ENCODE measurements at places on chromosomes 7 and 10.
A peak's percentile ranks its signal among the peaks of the same experiment; 100 is the strongest.

GRCh38 chr10:61903221-61903927 is 1.9 kb downstream of the ARID5B start:
- peak; percentile 34 for DNase-seq

- no peak for DNase-seq
These were observed 67.4 kb upstream of the ZNF438 start for GRCh38 chr10:31099094-31099493.

GRCh38 chr7:158228986-158229385 is 358.6 kb downstream of the PTPRN2 start:
- peak; percentile 6 for DNase-seq

DNA sequence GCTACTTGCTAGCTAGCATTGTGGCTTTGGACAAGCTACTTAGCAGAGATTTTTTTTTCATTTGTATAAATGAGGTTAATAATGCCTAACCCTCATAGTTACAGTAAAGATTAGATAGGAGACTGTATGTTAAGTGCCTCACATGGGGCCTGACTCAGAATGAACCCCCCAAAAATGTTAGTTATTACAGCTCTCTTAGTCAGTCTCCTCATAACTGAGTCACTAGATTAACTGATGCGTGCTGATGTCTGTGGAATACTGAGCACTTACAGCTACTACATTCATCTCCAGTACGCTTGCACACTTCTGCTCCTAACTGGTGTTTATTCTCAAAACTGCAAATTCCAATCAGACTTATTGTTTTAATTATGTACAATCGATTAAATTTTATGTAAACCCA is 315.3 kb downstream of the SNX13 start:
- DNase-seq, result no peak

- DNase-seq, result no peak
These were observed 466.4 kb upstream of the ZMIZ1 start for GRCh38 chr10:78602201-78602932.

DNA sequence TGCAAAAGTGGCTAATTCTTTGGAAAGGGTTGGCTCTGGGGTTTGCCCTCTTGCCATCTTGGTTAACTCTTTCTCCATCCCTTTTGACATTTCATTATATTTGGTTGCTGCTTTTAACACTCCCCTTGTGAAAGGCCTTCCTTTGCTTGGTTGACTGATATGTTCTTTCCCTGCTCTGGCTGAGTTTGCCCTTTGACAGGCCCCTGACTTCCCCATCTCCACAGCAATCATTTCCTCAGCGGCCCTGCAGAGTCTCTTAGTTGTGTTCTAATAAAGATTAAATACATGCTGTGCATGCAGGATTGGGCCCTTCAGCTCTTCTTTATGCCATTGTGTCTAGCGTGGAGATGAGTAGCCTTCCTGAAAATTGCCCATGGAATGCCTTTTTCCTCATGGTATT is 84.5 kb upstream of the CSTF2T start:
- DNase-seq, result no peak

GRCh38 chr10:43890124-43890523 is 241.4 kb upstream of the ZNF32 start:
- DNase-seq, result no peak

- no peak for DNase-seq
These were observed 2.3 kb downstream of the ERLIN1 start for GRCh38 chr10:100183481-100183880.

- peak; percentile 67 for DNase-seq
These were observed 880 bp upstream of the ELN start for GRCh38 chr7:74026903-74027682.

- no peak for DNase-seq
These were observed 2.1 kb downstream of the SP4 start for GRCh38 chr7:21429786-21430574.

DNA sequence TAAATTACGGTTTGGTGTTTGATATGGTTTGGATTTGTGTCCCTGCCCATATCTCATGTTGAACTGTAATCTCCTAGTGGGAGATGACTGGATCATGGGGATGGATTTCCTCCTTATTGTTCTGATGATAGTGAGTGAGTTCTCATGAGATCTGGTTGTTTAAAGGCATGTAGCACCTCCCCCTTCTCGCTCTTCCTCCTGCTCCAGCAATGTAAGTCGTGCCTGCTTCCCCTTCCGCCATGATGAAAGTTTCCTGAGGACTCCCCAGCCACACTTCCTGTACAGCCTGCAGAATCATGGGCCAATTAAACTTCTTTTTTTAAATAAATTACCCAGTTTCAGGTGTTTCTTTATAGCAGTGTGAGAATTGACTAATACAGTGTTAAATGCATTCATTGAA is 116.6 kb downstream of the DOCK4 start:
- DNase-seq, result no peak

DNA sequence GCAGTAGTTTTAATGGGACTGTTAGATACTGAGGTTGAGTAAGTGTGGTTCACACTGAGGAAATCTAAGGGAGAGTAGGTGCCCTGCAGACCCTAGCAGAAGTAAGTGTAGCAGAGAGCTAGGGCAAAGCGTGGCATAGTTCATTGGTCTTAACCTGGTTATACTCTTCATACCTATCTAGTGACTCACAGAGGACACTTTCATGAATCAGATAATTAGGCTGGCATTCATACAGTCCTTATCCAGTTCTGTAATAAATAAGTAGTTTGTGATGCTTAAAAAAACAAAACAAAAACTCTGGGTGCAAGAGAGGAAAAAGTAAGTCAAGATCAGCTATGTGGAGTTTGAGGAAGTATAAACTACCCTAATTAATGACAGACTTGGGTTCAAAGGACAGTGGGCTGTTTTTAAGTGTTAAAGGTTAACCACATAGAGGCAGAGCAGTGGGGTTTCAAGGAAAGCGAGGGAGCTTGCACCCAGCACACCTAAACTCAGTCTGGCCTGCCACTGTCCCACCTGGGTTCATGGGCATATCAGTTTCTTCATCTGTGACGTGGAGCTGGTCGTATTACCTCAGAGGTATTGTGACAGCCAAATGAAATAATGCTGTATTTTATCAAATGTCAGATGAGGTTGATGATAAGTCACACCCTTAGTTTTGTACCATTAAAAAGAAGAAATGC is 27.1 kb downstream of the LMTK2 start:
- DNase-seq, result no peak

DNA sequence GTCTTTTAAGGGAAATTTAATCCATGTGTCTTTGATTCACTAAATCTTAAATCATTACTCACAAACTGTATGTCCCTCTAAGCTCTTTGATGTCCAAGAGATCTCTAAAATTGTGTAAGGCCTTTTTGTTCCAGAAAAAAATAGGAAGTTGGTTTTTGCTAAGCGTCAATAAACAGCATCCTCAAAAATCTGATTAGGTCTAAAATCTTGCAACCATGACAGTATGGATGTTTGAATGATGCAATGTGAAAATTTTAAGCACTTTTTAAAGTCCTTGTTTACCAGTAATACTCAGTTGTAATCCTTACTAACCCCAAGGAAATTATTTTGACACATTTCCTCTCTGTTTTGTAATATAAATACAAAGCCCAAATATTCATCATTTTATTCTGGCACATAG is 6.8 kb downstream of the MET start:
- DNase-seq, result no peak

DNA sequence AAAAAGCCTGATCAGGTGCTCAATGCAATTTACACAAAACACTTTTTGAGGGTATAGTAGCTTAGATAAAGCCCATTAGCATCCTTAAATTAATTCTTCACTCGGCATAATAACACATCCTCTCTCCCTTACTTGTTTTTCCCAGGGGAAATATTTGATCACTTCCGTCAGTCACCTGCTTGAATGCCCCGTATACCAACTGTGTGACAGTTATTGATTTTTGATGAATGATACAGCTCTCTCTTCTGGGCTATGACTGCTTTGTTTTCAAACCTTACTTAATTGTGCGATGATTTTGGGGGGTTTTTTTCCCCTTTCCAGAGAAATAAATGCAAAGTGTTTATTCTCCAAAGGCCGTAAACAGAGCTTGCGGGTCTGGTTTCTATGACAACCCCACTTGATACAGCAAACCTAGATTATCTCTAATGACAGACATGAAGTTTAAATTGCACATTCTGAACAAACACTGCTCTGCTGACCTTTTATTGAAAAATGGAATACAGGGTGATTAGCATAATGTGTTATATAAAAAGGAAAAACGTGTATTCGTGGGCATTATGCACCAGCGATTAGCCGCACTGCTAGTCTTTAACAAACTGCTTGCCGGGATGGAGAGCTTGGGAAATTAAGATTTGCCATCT is 78.4 kb upstream of the NANOS1 start:
- DNase-seq, result no peak

- DNase-seq, result no peak
These were observed 247.5 kb downstream of the THSD7A start for GRCh38 chr7:11584406-11585031.

GRCh38 chr10:91800756-91801155 is 2.5 kb downstream of the TNKS2 start:
- DNase-seq, result no peak

GRCh38 chr10:5462841-5463293 is 36.5 kb downstream of the CALML5 start:
- DNase-seq, result no peak

DNA sequence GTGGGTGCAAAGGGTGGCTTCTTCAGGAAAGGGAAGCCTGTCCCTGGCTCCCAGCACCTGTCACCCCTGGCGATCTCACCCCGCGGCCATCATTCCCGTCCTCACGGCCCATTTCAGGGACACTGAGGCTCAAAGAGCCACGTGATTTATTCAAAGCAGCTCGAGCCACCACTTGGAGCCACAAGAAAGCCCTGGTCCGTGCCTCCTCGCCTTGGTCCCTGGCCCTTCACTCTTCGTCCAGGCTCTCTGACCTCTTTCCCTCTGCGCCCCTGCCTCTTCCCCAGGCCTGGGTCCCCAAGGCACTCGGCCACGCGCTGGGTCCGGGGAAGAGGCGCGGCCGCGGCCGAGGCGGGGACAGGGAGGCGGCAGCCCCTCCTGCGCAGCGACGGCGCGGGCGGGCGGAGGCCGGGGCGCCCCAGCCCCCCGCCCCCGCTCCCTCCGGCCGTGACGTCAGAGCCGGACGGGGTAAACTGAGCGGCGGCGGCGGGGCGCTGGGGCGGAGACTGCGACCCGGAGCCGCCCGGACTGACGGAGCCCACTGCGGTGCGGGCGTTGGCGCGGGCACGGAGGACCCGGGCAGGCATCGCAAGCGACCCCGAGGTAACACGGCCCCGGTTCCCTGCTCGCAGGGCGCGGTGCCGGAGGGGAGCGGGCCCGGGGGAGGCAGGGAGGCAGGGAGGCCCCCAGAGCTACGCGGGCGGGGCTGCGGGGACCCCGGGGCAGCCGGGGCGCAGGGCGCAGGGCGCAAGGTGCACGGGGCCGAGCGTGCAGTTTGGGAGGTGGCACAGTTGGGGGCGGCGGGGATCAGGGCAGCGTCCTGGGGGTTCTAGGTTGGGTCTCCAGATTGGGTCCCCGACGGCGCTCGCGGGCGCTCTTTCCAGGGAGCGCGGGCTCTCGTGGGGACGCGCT is at the start of gene SLC18A2:
Gene SLC18A2 (plus strand): TSS at position 494 of the 909 bp plus-strand sequence. CDS start 580 bp downstream, outside the sequence.
- DNase-seq, result no peak

GRCh38 chr10:111934931-111935330 is 248.6 kb downstream of the GPAM start:
- no peak for DNase-seq

- no peak for DNase-seq
These were observed 327.9 kb downstream of the ACTR3B start for GRCh38 chr7:153087498-153087897.

DNA sequence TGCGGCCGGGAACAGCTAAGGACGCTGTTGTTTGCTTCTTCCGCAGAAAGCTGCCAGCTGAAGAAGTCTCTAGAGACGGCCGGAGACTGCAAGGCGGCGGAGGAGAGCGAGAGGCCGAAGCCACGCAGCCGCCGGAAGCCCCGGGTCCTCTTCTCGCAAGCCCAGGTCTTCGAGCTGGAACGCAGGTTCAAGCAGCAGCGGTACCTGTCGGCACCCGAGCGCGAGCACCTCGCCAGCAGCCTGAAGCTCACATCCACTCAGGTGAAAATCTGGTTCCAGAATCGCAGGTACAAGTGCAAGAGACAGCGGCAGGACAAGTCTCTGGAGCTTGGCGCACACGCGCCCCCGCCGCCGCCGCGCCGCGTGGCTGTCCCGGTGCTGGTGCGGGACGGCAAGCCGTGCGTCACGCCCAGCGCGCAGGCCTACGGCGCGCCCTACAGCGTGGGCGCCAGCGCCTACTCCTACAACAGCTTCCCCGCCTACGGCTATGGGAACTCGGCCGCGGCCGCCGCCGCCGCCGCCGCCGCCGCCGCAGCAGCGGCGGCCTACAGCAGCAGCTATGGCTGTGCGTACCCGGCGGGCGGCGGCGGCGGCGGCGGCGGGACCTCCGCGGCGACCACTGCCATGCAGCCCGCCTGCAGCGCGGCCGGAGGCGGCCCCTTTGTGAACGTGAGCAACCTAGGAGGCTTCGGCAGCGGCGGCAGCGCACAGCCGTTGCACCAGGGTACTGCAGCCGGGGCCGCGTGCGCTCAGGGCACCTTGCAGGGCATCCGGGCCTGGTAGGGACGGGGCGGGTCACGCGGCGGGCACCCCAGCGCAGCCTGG is 2.4 kb downstream of the NKX2-3 start:
- no peak for DNase-seq

GRCh38 chr10:33290321-33291052 is 44.0 kb downstream of the NRP1 start:
- DNase-seq, result no peak

DNA sequence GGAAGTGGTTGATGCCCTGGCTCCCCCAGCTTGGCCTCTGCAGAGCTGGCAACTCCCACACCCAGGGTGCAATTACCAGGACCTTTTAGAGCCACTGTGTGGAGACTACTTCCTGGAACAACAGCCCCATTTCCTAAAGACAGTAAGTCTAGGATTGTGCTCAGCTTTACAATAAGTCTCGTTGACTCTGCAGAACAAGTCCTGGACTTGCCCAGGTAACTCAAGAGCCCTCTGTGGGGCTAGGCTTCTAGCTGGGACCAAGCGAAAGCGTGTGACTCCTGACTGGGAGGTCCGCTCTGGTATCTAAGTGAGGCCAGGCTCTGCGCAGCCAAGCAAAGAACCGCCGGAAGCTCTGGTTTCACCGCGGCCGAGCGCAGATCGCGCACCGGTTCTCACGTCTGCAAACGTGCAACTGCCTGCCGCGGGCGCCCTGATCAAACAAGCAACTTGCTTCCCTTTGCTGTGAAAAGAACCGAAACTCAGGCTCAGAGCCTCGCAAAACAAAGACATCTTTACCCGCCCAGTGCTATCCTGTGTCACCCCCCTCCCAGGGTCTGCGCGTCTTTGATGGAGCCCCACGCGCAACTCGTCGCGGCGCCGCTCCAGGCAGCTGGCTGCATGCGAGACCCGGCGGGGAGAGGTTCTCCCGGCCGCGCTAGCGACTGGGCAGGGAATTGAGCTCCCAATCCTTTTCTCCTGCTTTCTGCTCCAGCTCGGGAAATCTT is 4.4 kb upstream of the PDLIM1 start:
- DNase-seq, result no peak

Measured in NCI-H1694 treated with DMSO at 0.1 percent for 48 hours (cell line).